ENCODE measurements at places on chromosomes 1 and 21.

DNA sequence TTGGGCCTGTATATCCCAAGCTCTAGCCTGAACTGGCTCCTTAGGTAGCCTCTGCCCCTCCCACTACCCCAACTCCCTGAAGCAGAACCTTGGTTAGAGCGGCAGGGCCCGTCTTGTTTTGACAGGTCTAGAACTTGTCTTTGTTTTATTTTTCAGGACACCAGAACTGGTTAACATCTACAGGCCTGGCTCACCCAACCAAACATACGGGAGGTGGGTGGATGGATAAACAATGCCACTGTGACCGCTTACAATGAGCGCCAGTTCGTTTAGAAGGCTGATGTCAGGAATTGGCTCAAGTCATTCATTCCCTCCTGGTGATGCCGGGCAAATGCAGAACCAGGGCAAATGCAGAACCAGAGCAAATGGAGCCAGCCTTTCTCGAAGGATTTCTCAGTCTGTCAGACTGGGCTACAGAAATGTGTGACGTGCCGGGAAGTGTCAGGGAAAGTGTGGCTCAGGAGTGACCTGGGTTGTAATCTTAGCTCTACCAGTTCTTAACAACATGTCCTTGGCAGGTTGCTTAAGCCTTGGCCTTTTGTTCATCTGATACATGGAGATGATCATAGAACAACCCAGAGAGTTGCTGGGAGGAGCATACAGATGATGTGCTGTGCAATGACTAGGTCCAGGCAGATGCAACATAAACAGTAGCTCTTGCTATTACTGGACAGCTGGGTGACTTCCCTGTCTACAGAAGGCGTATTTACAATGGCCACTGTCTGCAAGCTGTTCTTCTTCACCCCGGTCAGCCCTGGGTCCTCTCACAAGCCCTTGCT, 30.5 kb upstream of the BTG2 start:
- no peak for DNase-seq

DNA sequence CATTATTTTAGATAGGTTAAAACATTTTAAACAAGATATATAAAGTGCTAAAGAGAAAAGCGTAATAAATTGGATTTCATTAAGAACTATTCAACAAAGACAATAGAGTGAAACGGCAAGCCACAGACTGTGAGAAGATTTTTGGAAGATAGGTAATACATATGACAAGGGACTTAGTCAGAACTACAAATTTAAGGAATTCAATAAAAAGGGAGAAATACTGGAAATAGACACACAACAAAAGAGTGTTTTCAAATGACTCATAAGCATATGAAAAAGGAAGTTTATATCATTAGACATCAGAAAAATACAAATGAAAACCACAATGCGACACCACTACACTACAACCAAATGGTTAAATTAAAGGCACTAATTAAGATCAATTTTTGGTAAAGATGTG, 90.5 kb downstream of the GDAP2 start:
- DNase-seq, result no peak

GRCh38 chr1:116485976-116486375, 84.8 kb downstream of the CD58 start:
- DNase-seq, result no peak

DNA sequence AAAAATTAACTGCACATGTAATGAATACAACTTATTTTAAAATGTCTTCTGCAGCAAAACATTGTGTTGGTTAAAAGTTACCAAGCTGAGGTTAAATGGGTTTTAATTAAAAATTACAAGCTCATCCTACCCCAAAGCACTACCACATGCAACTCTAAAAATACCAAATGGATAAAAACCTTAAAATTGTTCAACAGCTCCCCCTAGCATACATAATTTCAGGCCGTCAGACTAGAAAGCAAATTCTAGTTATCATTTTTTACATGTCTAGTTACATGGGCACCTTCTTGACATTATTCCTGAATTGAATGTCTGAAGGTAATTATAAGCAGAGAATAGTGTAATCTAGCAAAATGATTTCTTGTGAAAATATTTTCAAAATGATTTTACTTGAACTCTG, 176.5 kb downstream of the C1orf21 start:
- no peak for DNase-seq

- no peak for DNase-seq
These were observed 21.2 kb upstream of the CENPF start for GRCh38 chr1:214581785-214582184.

DNA sequence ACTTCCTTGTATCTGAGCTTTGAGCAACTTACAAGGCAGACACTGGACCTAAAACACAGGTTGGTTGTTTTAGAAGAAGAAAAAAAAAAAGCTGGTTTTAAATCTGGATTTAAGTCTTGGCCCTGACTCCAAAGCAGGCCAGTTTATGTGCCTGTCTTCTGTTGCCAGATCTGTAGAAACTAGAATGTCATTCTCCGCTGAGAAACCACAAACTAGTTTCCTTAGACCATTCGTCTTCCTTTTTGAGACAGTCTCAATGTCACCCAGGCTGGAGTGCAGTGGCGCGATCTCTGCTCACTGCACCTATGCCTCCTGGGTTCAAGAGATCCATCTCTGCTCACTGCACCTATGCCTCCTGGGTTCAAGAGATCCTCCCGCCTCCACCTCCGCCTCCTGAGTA, 33.9 kb downstream of the APP start:
- DNase-seq, result no peak

DNA sequence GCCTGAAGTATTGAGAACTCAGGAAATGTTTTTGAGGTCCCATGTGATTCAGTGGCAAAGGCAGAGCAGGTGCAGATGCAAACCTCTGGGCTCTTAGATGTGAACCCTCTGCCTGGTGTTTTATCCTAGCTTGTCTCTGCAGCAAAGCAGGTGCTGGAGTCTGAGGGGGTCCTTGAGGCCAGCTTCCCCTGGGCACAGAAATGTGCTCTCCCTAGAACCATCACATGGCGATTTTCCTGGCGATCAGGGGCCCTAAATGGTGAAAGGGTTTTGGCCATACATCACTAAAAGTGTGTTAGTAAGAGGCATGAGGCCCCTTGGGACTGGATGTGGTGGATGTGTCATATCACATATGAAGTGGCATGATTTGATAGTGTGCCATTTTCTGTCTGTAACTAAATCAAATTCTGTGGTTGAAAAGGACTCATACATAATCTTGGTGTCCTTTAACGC, 144.8 kb downstream of the ST6GALNAC3 start:
- no peak for DNase-seq

- DNase-seq, result no peak
These were observed 84.2 kb downstream of the RABGAP1L start for GRCh38 chr1:174243451-174244000.

- no peak for DNase-seq
These were observed 451.1 kb downstream of the LTN1 start for GRCh38 chr21:28541371-28542112.

- DNase-seq, result no peak
These were observed 113.6 kb downstream of the MACF1 start for GRCh38 chr1:39317910-39318633.

GRCh38 chr1:53328009-53328461, at the start of gene LRP8:
TSS of gene LRP8 (minus strand) at chr1:53328070. CDS start at chr1:53327912, 158 bp downstream.
- DNase-seq, result peak; percentile 74

GRCh38 chr1:111513410-111514020, 10.1 kb upstream of the ADORA3 start:
- no peak for DNase-seq

GRCh38 chr1:231162297-231162969, 575 bp downstream of the TRIM67 start:
- DNase-seq, result no peak

- no peak for DNase-seq
These were observed 1.4 kb downstream of the SLC22A15 start for GRCh38 chr1:115977499-115978258.

- no peak for DNase-seq
These were observed 14.3 kb downstream of the ADARB1 start for GRCh38 chr21:45088729-45089128.

DNA sequence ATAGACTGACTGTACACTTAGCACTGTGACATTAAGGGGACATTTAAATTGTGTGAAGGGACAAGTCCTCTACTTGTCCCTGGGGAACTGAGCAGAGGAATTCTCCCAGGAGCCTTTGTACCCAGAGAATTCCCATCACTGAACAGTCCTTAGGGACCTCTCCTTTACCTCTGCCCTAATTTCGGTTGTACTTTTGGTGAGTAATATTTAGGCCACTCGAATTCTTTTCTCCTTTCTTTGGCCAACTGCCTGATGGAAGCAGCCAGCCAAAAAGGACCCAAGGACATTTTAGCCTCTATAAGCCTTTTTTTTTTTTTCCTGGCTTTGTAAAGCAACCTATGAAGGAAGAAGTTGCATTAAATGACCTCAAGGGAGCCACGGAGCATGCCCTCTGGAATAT, 71.5 kb downstream of the NR5A2 start:
- DNase-seq, result no peak

- no peak for DNase-seq
These were observed 73.3 kb downstream of the ADARB1 start for GRCh38 chr21:45147473-45148315.

- no peak for DNase-seq
These were observed 19.1 kb upstream of the NCF2 start for GRCh38 chr1:183609313-183609712.

GRCh38 chr1:157969697-157970485, 23.6 kb upstream of the KIRREL1 start:
- DNase-seq, result no peak

DNA sequence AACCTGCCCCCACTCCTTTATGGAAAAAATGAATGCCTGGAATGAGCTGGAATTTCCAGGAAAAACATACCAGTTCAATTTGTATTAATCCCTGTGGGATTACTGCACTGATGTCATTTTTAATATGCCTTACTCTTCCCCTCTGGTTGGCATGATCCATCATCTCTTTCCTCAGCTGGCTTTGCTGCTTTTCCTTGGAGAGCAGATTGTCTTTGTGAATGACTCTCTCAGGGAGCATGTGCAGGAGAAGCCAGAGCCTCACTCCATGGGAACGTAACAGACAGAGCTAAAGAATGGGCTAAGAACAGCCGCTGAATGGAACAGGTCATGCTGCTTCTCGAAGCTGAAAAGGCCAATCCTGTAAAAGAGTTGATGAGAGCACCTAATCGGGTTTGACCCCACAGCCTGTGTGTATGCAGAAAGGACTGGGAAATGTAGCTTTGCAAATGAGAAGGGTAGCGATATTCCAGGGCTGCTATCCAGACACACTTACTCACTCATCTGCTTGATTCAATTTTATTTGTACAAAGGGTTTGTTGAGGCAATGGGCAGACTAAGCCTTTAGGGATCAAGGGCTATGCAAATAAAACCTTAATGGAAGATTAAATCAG, 20.7 kb downstream of the PHC2 start:
- no peak for DNase-seq

- DNase-seq, result no peak
These were observed 15.0 kb downstream of the PCAT6 start for GRCh38 chr1:202825748-202826147.

- DNase-seq, result no peak
These were observed 608.5 kb upstream of the USP24 start for GRCh38 chr1:55823541-55824250.

DNA sequence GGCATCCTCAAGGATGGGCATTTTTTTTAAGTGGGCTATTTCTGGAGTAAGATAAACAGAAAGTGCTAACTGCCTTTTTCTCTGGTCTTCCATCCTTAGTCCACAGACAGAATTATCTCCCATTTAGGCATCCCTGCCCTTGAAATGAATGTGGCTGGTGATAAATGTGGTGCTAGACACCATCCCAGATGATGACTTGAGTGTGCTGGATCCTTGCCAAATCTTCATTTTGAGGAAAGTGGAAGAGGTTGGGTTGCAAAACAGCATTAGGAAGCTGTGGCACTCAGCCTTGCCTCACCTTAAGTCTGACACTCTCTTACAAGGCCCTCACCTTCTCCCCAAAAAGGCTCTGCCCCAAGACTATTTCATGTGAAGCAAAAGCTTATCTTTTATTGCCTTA, 19.2 kb downstream of the MAB21L3 start:
- no peak for DNase-seq

- no peak for DNase-seq
These were observed 563 bp downstream of the QSOX1 start for GRCh38 chr1:180155182-180155682.

DNA sequence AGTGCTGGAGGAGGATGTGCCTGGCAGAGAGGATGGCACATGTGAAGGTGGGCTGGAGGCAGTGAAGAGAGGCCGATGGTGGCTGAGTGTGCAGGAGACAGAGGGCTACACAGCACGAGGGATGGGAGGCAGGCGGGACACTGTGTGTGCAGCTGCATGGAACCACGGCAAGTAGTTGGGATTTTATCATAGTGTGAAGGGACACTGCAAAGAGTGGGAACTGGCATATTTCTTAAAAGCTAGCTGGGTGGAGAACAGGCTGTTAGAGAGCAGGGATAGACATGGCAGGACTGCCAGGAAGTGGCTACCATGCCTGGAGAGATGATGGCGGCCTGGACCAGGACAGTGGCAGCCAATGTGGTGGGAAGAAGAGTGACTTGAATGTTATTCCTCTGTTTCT, 102.4 kb upstream of the TLR5 start:
- no peak for DNase-seq

DNA sequence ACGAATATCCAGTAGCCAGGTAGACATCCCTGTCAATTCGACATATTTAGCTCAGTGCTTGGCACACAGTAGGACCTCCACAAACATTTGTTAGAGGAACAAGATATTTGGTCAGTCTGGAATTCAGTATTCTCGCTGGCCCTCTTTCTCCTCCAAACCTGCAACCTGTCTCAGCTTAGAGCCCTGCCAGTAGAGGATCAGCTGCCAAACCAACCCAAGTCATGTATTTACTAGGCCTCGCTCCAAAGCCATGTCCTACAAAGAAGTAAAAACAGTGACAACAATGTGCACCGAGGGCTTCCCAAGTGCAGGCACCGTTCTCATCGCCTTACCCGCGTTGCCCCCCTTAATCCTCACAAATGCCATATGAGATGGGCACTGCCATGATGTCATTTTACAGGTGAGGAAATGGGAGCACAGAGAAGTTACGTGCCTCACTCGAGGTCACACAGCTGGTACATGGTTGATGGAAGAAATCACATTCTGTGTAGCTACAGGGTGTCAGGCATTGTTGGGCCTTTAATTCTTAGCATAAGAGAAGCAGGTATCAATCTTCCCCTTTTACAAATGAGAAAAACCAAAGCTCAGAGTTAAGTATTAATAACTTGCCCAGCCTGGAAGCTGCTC, 26.0 kb upstream of the CDCA8 start:
- DNase-seq, result no peak
